Left cardiac atrium (tissue), 4 donors: ENCODE measurements at places on chromosomes 6 and 20. TPM values are rescaled to one million over a fixed set of nuclear protein-coding genes. Genes with fewer than 3 reads are reported as not detected.

DNA sequence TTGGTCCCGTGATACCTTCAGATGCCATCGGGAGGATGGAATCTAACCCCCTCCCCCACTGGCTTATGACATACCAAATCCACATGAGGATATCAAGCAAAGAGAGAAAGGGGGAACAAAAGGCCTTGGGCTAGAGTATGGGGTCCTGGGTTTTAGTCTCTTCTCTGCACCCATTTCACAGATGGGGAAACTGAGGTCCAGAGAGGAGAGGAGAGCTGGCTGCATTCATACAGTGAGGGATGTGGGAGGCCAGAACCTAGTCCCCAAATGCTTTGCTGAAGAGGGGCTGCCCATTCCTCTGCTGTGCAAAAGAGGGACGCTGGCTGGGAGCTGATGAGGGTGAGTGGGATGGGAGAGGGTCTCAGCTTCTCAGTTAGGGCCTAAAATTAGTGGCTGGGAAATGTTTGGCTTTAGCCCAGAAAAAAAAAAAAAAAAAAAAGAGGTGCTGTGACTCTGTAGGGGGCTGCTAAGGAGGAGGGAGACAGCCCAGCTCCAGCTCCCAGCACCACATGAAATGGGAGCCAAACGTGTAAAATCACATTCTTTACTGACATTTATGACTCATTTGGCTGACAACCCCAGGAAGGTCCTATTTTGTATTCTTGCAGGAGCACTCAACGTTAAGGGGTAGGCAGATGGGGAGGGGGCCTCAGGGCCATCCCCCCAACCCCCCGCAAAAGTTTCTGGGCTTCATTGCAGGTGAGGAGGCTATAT, 11.9 kb downstream of the XKR7 start:
- DNase-seq = no peak

- peak; percentile 69 for DNase-seq
These were observed 7.5 kb upstream of the GGTLC1 start for GRCh38 chr20:23995905-23996666.

The GABRR1 gene
- not detected for total RNA-seq

The THBS2 gene
- total RNA-seq = 74.8 TPM

The LKAAEAR1 gene
- total RNA-seq = 0.41 TPM

The SLC44A4 gene
- total RNA-seq = not detected

The TFAP2D gene
- not detected for total RNA-seq

The COL19A1 gene
- 2.5 TPM for total RNA-seq

The PRND gene
- total RNA-seq = not detected

The HTR1B gene
- total RNA-seq = not detected

- no peak for DNase-seq
These were observed 56.6 kb upstream of the CD83 start for GRCh38 chr6:14060971-14061370.

GRCh38 chr6:137764464-137764863, 102.6 kb upstream of the TNFAIP3 start:
- no peak for DNase-seq

The LRRN4 gene
- total RNA-seq = 3.7 TPM
